ENCODE measurements at places on chromosomes 2 and 18. TPM values are rescaled to one million over a fixed set of nuclear protein-coding genes. Genes with fewer than 3 reads are reported as not detected.

- no peak for DNase-seq
These were observed 93.7 kb upstream of the KLHL29 start for GRCh38 chr2:23291239-23291638.

DNA sequence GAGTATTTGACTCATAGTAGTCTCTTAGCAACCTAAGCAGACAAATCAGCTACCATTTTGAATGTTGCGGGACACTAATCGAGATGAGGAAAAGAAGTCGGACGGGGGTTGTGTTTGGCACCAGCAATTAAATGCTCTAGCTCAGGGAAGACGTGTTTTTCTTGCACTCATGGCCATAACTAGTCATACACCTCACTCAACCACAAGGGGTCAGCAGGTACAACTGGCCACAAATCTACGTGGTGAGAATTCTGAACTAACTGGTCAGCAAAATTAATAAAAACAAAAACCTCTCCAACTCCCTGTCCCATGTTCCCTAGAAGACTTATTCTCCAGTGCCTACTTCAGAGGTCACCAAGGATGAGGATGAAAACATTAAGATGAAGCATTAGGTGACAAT, 1467.8 kb downstream of the DPP10 start:
- DNase-seq, result peak; percentile 17

Gene CSRNP3
- total RNA-seq, result 14.6 TPM

DNA sequence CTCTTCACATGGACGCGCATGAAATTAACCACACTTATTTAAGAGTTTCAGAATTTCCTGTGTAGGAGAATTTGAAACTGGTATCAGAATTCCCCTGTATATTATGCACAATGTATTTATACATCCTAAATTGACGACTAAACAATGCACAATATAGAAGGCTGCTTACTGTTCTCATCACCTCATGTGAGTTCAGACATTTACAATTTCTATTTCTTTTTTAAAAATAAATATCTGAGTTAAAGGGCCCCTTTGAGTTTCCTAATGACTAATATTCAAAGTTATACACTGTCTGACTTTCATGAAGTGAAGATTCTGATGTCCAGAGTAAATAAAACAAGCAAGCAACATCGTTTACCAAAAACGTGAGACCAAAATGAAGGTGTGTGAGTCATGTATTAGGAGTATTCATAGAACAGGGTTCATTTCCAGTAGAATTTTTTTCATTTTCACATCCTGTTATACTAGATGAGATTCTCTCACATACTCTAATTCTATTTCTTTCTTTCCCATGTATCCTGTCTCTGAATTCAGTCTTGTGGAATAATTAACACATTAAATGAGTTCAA, 406.2 kb downstream of the NUP35 start:
- no peak for DNase-seq

- DNase-seq, result no peak
These were observed 2.4 kb downstream of the REG1B start for GRCh38 chr2:79085382-79085781.

Gene DOK1
- 27.8 TPM for total RNA-seq

- no peak for DNase-seq
These were observed 60.4 kb downstream of the FAM117B start for GRCh38 chr2:202695166-202695565.

DNA sequence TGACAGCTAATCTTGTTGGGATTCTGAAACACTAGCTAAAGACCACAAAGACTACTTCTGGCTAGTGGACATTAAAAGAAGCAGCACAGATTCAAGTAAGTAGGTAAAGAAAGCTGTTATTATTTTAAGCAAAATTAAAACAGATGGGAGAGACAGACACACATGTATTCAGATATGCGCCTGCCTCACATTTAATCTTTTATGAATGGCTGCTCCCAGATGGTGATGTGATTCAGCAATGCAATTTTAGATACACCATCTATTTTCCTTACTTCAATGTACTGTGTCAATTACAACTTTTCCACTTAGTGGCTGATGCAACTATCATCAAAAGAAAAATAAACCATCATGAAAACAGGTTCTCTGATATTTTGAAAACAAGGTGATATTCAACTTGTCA, 133.0 kb upstream of the PGAP1 start:
- no peak for DNase-seq

- DNase-seq, result peak; percentile 63
These were observed at the start of gene DYSF for GRCh38 chr2:71453404-71454220. Gene DYSF, plus strand, starts transcription at chr2:71453561.

DNA sequence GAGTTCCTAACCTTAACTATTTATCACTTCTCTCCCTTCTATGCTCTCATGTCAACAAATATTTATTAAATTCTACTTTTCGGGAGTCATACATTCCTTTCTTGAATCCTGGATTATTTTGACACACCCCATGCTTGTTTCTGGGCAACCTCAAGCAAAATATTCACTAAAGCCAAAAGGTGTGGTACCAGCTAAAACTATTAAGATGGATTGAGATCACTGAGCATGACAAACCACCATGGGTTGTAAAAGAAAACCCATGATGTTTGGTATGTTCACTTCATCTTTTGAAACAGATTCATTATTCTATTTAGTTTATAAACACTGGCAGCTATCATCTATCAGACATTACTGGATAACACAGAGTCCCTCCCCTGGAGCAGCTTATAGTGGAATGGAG, 32.5 kb downstream of the DPP4 start:
- DNase-seq, result no peak

- no peak for DNase-seq
These were observed 16.7 kb upstream of the ZSCAN30 start for GRCh38 chr18:35306588-35307250.

- DNase-seq, result no peak
These were observed 148.2 kb downstream of the RND3 start for GRCh38 chr2:150339282-150339681.

GRCh38 chr2:173869244-173870229, 95.6 kb downstream of the SP3 start:
- no peak for DNase-seq

DNA sequence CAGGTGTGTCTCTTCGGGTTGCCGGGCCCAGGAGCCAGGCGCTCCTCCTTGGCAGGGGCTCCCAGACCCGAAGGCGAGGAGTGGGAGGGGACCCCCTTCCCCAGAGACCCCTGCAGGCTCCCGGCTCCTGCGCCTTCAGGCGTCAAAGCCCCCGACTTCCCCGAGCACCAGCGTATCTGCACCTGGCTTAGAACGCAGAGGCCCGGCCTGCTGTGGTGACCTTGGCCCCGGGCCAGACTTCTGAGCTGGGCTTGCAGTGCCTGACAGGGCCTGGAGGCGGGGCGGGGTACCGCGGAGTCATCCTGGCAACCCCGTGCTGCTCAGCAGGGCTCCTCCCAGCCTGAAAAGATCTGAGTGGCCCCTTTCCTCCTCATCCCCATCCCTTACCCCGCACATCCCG, 27.0 kb downstream of the SKA1 start:
- no peak for DNase-seq

GRCh38 chr2:213119061-213119809, 32.2 kb downstream of the IKZF2 start:
- no peak for DNase-seq

GRCh38 chr2:178863130-178863855, 56.1 kb upstream of the TTN start:
- DNase-seq, result no peak

GRCh38 chr2:48380208-48380607, 149.7 kb upstream of the STON1 start:
- DNase-seq, result no peak

- no peak for DNase-seq
These were observed 1.5 kb downstream of the EPB41L5 start for GRCh38 chr2:120014226-120014980.

DNA sequence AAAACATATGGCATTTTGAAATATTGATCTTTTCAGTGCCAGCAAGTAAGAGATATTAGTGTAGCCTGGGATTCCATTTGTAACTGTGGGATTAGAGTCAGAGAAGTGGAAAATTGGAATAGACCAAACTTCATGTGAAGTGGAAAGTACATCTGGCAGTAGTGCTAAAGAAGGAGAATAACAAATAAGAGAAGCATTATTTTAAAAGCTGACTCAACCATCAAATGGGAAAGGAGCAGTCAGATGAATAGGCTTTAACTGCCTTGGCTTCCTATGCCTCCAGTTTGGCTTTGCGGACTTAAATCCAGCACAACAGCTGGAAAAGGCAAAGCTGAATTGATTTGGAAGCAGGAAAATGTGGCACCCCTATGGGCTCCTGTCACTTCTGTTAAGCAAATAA, 623.1 kb downstream of the TSN start:
- no peak for DNase-seq

GRCh38 chr2:186540941-186541340, 48.9 kb upstream of the ITGAV start:
- no peak for DNase-seq

Gene TACR1
- 1.0 TPM for total RNA-seq

GRCh38 chr2:139967665-139968064, 1187.5 kb upstream of the NXPH2 start:
- no peak for DNase-seq

DNA sequence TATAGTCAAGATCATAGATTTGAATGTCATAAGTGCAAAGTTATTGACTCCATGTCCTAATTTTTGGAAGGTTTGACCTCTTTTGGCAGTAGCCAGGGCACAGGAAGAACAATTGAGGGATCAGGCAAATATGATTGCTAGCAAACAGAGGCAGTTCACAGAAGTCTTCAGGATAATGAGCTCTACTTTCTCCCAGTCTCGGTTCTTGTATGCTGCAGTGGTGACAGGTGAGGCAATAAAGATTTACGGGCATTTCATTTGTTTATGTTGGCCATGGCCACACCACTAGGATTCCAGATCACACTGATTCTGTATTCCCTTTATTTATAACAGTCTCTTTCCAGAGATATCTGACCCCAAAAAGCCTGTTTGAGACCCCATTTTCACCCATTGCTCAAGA, 137.5 kb downstream of the UBR3 start:
- no peak for DNase-seq

- DNase-seq, result no peak
These were observed 229.9 kb downstream of the ALK start for GRCh38 chr2:29691391-29691950.

Gene CYP27A1
- 9.0 TPM for total RNA-seq

DNA sequence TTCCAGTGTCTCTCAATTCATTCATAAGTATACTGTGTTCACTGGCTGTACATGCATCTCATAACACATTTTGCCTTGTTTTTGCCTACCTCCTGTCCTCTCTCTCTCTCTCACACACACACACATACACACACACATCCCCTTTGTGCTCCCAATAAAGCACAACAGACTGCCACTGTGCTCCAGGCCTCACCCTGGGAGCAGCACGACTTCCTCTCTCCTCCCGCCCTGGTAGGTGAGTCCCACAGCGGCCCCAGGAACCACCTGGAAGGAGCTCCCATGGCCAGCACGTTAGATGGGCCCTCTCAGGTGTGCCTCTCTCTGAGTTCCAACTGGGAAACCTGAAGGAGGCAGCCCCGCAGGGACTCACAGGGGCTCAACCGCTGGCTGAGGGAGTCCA, 65.4 kb downstream of the MARCHF4 start:
- no peak for DNase-seq

Gene MTA3
- 105 TPM for total RNA-seq

- no peak for DNase-seq
These were observed 187.7 kb downstream of the MYO3B start for GRCh38 chr2:170365686-170366085.

GRCh38 chr18:74497324-74497676, 1.1 kb downstream of the CNDP2 start:
- DNase-seq, result no peak

DNA sequence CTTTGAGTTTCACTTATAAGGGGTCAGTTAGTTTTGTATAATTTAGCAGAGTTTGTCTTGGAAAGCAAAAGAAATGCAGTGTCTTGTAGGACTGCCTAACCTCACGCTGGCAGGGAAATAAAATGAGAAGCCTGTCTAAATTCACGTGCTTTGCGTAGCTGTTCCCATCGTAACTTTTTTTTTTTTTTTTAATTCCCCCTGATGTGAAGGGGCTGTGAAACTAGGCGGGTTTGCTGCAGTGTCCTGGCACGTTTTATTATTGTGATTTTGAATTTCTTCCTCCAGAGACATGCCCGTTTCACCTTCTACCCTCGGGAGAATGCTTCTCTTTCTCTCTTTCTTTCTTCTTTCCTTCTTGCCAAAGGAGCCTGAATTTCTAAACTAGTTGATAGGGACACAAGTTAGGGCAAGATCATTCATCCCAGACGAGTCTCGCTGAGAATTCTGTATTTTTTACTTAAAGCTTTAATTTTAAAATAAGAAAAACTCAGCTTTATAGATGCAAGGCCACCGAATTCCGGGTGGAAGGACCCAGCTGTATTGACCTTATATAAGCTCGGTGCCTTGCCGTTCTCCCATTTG, 2.3 kb downstream of the MEIS1 start:
- no peak for DNase-seq

- DNase-seq, result no peak
These were observed 125.4 kb upstream of the CTNNA2 start for GRCh38 chr2:79387431-79387830.

DNA sequence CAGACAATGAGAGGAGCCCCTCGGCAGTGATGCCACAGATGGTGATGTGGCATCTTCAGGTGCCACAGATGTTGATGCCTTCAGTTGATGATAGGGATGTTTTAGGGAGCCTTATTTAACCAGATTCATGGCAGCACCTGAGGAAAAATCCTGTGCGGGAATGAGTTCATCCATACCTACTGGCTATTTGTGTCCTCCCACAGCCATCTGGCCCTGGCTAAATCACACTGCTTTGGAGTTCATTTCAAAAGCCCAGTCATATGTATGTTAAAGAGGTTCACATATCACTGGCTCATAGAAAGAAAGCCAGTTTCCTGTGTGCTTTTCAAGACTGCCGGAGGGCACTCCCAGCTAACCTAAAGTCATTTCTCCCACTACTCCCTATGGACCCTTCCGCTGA, 131.3 kb downstream of the MCFD2 start:
- no peak for DNase-seq

Gene TMEM127
- total RNA-seq, result 39.0 TPM

GRCh38 chr18:7417727-7418126, 149.4 kb upstream of the PTPRM start:
- DNase-seq, result no peak

Gene SERPINB11
- total RNA-seq, result not detected

DNA sequence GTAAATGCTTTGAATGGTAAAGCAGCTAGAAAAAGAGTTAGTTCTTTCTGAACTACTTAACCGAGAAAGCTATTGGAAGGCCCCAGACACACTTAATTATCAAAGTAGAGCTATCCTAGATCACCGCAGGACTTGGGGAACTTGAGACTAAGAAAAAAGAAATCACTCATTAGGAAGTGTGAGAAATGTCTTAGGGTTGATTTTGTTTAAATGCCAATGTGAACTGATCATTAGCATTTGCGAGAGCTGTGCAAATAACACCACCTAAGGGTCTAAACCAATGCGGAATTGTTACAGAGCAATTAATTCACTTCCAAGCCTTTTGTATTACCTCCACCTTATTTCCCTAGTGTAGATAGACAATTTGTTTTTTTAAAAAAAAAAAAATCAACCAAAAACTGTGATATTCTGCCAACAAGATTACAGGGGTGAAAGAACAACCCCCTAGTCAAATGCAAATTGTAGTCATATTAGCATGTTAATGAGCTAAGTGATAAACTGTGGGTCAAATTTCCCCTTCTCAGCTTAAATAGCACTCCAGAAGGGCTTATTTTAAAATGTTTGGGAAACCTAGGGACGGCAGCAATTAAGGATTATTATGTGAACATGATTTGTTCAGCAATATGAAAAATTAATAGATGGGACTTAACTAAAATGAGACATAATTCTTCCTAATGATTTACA, 246.2 kb upstream of the STON1 start:
- DNase-seq, result no peak

All from endothelial cell (in vitro differentiated cells).